ENCODE measurements at places on chromosomes 11 and 22. TPM values are rescaled to one million over a fixed set of nuclear protein-coding genes. Genes with fewer than 3 reads are reported as not detected.

DNA sequence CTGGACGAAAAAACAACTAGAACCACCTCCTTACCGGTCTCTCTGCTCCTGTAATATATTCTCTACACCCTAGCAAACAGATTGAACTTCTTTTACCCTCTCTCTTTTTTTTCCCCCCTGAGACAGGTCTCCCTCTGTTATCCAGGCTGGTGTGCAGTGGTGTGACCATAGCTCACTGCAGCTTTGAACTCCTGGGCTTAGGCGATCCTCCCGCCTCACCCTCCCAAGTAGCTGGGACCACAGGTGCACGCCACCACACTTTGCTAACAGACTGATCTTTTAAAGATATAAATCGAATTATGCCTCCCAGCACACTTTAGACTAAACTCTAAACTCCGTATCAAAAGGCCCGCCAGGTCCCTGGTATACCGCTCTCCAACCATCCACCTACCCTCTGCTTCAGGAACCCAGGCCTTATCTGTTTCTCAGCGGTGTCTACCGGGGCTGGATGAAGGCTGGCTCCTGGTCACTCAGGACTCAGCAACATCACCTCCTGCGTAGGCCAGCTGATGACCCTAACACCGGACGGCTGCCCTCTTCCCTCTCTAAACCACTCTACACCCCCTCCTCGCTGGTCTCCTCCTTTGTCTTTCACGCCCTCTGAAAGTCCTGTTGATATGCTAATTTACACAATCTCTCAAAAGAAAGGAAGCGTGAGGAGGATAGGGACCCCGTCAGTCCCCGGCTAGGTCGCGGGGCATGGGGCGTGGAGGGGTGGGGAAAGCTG, 745 bp downstream of the C22orf39 start:
- no peak for DNase-seq

DNA sequence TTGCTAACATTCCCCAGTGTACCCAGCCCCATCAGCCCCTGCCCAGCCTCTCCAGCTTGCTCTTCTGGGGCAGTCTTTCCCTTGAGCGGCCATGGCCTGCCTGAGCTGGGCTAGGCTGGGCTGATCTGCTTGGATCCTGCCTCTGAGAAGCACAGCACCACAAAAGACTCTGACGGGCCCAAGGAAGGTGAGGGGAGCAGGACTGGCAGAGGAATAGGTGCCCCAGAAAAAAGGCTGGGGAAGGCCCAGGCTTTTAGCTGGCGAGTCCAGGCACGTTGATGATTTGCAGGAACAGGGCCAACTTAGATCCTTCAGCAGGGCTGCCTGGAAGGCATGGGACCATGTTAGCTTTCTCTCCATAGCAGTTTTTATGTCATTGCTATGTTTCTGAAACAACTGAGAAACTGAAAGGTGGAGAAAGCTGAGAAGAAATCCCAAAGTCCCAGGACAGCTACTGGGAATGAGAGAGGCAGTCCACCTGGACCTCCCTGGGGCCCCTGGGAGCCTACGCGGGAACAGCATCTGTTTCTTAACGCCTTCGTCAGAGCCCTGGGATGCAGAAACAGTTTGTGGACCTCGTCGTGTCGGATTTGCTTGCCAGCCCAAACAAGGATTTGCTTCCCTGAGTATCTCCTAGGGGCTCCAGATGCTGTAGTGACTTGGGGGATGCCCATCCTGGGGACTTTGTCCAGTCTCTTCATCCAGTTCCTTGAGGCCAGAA, 24.4 kb upstream of the FXYD6 start:
- DNase-seq, result no peak

GRCh38 chr11:100403816-100404215, 283.3 kb upstream of the ARHGAP42 start:
- DNase-seq, result peak; percentile 6

Gene GAB4
- total RNA-seq, result not detected
